Sciatic nerve (tissue), 2 donors: ENCODE measurements at places on chromosomes 12 and 14.

- no peak for DNase-seq
These were observed 1312.7 kb upstream of the USP15 start for GRCh38 chr12:60947533-60947932.

GRCh38 chr14:68598621-68599447 is 194.0 kb downstream of the ZFP36L1 start:
- DNase-seq: peak; percentile 85

- no peak for DNase-seq
These were observed 4.5 kb upstream of the LRP1 start for GRCh38 chr12:57123813-57124212.

GRCh38 chr14:100692859-100693558 is 33.7 kb upstream of the DLK1 start:
- no peak for DNase-seq

DNA sequence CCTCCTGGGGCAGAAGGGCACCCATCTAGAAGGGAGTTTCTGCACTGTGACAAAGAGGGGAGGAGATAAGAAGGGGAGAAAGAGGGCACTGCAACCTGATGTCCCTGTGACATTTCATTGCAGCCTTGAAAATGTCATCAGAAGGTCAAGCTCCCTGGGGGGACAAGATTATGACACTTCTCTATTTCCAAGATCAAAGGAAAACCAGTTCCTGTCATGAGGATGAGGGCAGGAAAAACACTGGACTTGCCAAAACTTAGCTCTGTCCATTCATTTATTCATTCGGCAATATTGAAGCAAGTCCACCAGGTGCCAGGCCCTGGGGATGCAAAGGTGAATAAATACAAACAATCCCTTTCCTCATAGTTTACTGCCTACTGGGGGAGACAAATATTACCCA is 138.4 kb upstream of the CDKN3 start:
- DNase-seq: no peak

DNA sequence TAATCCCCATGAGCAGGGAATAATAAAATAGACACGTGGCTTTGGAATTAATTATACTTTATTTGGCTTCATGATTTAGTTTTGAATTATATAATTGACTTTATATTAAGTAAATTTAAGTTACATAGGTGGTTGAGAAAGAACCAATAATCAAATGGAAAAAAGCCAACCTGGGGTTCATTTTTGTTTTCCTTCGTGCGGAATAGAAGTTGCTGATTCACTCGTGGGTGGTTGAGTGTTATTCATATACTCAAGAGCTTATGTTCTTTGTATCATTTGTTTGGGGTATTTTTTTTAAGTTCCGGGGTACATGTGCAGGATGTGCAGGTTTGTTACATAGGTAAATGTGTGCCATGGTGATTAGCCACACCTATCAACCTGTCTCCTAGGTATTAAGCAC is 58.0 kb downstream of the ZNF664 start:
- DNase-seq: no peak
